GDM1 (cell line): ENCODE measurements at places on chromosomes 7 and 10.
A peak's percentile ranks its signal among the peaks of the same experiment; 100 is the strongest.

- no peak for DNase-seq
These were observed 26.0 kb downstream of the SLIT1 start for GRCh38 chr10:97159646-97160305.

DNA sequence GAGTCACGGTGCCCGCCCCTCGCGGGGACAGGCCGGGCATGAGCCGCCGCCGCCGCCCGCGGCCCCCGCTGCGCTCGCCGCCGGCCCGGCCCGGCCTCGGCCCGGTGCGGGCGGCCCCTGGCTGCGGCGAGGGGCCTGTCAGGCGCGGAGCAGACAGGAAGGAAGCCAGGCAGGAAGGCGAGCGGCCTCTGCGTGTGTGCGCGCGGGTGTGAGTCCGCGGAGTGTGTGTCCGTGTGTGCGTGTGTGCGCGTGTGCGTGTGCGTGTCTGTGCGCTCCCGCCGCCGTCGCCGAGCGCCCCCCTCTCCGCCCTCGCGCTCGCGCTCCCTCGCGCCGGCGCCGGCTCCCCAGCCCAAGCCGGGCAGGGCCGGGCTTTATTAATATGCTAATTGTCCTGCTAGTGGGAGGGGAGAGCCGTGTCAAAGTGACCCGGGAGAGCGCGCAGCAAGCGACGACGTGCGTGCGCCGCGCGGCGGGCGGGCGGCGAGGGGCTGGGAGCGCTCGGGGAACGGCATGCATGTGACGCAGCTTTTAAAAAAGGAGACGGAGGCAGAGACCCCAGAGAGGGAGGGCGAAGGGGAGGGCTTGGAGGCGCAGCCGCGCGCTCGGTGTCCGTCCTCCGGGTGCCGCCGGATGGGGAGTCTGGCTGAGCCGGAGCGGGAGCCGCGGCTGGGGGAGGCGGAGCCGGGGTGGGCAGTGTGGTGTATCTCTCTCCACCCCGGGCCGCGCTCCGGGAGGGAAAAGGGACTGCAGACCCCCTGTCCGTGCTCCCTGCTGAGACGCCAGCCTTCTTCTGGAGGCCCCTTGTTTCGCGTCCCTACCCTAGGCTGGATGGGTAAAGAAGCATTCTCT lies at the start of gene LDB1:
LDB1 (minus strand) TSS at position 227 of the 849 bp plus-strand sequence. CDS start 258 bp downstream, outside the sequence.
- DNase-seq, result peak; percentile 78

- no peak for DNase-seq
These were observed 240.6 kb upstream of the KIAA1217 start for GRCh38 chr10:23968301-23968700.

- no peak for DNase-seq
These were observed 126.7 kb downstream of the CPEB3 start for GRCh38 chr10:92164036-92164696.

GRCh38 chr10:107767185-107767584 lies 602.7 kb upstream of the SORCS1 start:
- no peak for DNase-seq

DNA sequence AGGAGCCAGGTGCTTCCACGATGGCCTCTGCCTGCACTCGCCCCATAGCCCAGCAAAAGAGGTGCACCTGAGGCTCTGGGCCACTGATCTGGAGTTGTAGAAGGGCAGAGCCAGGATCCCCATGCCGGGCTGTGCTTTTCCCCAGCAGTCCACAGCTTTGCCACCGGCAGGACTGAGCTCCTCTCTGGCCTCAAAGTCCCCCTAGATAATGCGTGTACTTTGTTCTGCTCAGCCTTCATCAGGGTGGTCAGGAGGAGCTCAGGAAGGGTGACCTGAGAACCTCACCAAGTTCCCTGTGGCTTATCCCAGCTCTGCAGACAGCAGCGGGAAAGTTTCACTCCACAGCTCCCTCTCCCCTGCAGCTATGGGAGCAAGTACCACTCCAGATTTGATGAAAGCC lies 27.9 kb upstream of the UNC5B start:
- DNase-seq, result no peak

- peak; percentile 64 for DNase-seq
These were observed 21.2 kb downstream of the ATP6V1F start for GRCh38 chr7:128883622-128884448.

DNA sequence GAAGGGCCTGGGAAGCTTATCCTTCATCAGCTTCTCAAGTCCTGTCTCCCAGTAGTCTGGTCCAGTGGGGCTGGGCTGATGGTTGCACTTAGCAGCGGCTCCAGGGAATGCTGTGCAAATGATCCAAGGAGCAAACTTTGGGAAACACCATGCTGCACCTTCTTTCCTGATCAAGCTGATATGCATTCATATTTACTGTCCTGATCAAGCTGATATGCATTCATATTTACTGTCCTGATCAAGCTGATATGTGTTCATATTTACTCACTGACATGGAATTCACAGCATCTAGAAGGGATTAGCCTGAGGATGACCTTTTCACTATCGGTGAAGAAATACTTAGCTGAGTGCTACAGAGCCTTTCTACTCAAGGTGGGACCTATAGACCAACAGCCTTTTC lies 330.7 kb downstream of the BMPER start:
- DNase-seq, result no peak
